ENCODE measurements at places on chromosomes 2 and 18. TPM values are rescaled to one million over a fixed set of nuclear protein-coding genes. Genes with fewer than 3 reads are reported as not detected.
A peak's percentile ranks its signal among the peaks of the same experiment; 100 is the strongest.

Gene IWS1
- polyA plus RNA-seq: 14.7 TPM

Gene IL1R1
- 5.4 TPM for polyA plus RNA-seq

Gene ASPRV1
- polyA plus RNA-seq: 0.22 TPM

Gene CHAC2
- polyA plus RNA-seq: 2.1 TPM

Gene RAX
- not detected for polyA plus RNA-seq

Gene ANKRD29
- 0.03 TPM for polyA plus RNA-seq

Gene DCC
- polyA plus RNA-seq: not detected

Gene MYCN
- 0.47 TPM for polyA plus RNA-seq

Gene MTHFD2
- 25.6 TPM for polyA plus RNA-seq

Gene ELOA2
- polyA plus RNA-seq: not detected

Gene PIEZO2
- polyA plus RNA-seq: 1.7 TPM

Gene DCTN1
- 130 TPM for polyA plus RNA-seq

Gene EN1
- not detected for polyA plus RNA-seq

DNA sequence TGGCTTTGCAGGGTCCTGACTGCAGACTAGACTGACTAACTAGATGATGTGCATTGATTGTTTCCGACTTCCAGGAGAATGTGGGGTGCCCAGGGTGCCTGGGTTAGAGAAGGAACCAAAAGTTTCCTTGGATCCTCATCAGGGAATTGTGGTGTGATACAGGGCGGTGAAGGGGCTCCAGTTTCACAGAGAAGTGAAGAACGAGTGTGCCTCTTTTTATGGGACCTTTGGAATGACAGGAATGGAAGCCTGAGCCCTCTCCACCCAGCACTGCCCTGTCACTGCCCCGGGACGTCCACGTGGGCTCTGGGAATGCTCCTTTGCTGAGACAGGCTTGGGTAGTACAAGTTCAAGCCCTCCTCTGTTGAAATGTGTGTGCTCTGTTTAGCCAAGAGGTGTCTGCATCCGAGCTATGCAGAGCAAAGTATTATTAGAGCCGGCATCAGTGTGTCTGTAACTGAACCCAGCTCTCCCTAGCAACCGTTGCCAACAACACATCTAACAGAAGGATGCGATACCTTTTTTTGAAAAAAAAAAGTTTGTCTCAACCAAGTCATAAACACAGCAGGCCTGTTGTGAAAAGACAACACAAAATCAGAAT lies 183.6 kb downstream of the SMAD7 start:
- DNase-seq: no peak

DNA sequence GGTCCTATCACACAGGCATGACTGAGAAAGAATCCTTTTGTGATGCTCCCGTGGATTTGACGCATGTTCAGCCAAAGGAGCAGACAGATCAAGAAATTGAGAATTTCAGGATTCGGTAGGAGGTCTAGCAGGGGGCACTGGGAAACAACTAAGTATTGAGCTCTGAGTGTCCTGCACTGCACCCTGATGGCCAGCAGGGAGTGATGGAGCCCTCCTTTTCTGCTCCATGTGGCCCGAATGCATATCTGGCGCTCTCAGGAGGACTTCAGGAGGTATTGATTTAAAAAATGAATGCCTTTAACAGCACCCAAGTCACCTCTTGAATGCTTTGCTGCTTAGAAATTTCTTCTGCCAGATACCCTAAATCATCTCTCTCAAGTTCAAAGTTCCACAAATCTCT lies 58.0 kb downstream of the ZNF519 start:
- DNase-seq: no peak

DNA sequence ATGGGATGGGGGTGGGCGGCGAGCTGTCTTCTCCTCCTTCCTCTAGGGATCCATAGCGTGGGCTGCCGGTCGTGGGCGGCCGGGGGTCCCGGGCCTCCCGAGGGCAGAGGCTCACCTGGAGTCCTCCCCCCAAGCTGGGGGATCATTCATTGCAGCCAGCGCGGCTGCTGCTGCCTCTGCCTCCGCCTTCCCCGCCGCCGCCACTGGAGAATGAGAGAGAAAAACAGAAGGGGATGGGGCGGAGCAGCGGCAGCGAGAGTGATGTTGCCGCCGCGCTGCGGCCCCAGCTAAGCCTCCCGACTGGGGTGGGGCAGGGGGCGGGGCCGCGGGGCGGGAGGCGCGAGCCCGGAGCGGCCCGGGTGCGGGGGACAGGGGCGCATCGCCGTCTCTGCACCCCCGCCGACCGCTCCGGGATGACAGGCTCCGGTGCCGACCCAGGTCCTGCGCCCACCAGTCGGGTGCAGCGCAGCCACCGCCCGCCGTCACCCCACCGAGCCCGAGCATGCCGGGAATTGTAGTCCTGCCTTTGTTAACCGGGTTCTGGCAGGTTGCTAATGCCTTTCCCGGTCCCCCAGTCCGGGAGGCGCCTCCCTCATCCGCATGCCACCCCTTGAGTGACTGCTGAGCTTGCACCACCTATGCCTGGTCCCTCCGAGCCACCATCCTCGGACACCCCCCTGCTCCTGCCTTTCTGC lies at the start of gene KIF3C:
TSS of gene KIF3C (minus strand) at position 225 of the 695 bp plus-strand sequence. CDS start 580 bp downstream, outside the sequence.
- peak; percentile 69 for DNase-seq

GRCh38 chr18:8142131-8142711 lies 467.0 kb upstream of the RAB12 start:
- peak; percentile 57 for DNase-seq

GRCh38 chr2:156476021-156476849 lies 40.1 kb downstream of the GPD2 start:
- DNase-seq: no peak

DNA sequence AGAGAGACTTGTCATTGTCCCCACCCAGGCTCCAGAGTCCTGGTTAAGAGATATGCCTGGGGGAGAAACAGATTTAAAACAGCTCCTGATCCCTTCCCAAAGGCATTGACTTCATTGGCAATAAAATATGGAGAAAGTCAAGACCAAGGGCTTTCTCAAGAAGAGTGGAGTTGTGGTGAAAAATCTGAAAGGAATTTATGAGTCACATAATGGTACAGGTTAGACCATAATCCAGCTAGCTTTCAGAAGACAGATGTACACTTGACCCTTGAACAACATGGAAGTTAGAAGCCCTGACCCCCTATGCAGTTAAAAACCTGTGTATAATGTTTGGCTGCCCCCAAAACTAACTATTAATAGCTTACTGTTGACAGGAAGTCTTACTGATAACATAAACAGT lies 599.1 kb upstream of the SOX11 start:
- no peak for DNase-seq

- DNase-seq: no peak
Measured at GRCh38 chr2:29954316-29954715, 32.9 kb upstream of the ALK start.

DNA sequence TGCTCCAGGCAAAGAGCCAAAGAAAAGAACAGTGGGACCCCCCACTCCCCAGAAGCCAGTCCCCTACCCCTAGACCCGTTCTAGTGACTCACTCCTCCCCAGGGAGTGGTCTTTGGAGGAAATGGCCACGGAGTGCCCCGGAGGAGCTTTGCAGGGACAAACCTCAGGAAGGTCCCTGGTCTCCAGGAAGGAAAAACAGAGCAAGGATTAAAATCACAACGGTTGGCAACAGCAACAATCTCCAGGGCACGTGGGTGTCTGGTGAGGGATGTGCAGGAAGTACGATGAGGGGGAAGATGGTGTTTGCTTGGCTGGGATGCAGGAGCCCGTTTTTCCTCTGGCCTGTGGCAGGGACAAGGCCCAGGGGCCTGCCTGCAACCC lies 135.0 kb downstream of the SMAD2 start:
- DNase-seq: peak; percentile 25

GRCh38 chr2:37590119-37590571 lies 81.3 kb downstream of the CDC42EP3 start:
- DNase-seq: peak; percentile 29

- DNase-seq: peak; percentile 7
Measured at GRCh38 chr18:8882632-8883408, 177.5 kb downstream of the MTCL1 start.

DNA sequence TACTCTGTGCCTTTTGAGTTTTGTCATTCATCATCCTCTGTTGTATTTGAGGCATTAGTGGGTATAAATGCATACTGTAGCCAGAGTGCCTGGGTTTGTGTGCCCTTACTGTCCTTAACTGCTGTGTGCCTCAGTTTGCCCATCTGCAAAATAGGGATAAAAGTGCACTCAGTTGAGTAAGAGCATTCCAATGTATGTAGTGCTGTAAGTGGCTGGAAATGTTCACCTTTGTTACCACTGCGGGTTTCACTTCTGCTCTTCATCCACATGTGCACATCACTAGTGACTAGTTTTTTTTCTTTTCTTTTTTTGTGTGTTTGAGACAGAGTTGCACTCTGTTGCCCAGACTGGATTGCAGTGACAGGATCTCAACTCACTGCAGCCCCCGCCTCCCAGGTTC lies 39.9 kb downstream of the PLEKHB2 start:
- no peak for DNase-seq

DNA sequence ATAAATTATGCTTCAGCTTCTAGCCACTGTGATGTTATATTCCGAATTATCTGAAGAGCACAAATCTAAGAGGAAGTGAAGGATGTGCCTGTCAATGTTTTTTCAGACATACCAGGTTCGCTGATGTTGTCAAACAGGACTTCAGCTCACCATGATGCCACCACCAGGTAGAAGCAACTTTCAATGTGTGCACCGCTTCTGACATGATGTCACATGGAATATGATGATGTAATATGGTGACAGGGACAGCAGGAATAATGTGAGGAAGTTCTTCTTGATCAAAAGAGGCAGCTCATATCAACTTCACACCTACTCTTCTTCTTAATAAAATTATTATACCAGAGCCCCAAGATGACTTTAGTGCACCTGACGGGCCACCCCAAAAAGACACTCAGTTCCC lies 893.2 kb downstream of the BCL11A start:
- DNase-seq: no peak

DNA sequence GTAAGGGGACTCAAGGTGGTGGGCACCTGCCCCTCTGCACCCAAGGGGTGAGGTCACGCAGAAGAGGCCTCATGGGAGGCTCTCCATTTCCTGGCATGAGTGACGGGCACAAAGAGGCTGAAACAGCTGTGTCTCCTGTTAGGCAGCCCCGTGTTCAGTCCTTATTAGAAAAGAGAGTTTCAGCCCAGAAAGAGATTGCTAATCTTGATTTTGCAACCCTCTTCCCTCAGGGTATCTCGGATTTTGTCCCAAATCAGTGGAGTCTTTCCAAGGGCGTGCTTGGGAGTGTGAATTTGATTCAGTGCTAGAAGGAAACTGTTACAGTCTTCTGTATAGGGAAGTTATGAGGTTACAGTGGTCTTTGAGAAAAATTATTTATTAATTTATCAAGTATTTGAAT lies 10.4 kb downstream of the TNFRSF11A start:
- no peak for DNase-seq

DNA sequence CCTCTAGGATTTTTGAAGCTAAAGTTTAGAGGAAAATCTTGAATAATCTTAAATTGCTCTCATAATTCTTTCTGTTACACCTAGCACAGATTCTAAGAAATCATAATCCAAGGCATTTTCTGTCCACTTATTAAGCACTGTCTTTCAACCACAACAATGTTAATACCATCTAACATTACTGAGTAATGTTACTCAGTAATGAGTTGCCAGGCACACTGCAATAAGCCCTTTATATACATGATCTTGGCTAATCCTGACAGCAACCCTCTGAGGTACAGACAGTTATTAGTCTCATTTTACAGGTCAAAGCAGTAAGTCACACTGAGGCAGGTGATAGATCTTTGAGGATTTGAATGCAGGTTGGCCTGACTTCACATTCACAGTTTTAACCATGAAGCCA lies 291.9 kb downstream of the ALK start:
- DNase-seq: no peak

DNA sequence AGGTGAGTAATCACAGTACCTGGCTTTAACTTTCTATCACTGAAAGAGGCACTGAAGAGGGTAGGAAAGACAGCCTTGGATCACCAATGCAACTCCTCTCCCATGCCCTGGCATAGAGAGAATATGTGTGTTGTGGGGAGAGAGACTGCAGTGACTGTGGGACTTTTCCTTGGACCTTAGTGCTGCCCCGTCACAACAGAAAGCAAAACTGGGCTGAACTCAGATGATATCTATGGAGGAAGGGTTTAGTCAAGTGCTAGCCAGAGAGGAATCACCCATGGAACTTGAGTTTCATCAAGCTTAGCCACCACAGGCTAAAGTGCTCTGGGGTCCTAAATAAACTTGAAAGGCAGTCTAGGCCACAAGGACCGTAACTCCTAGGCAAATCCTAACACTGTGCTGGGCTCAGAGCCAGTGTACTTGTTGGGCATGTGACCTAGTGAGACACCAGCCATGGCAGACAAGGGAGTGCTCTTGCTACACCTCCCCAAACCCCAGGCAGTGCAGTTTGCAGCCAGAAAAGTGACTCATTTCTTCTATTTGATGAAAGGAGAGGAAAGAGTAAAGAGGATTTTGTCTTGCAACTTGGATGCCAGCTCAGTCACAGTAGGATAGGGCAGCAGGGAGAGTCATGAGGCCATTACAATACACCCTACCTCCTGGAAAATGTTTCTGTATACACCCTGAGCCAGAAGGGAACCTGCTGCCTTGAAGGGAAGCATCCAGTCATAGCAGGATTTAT lies 105.8 kb upstream of the SPOPL start:
- DNase-seq: no peak

DNA sequence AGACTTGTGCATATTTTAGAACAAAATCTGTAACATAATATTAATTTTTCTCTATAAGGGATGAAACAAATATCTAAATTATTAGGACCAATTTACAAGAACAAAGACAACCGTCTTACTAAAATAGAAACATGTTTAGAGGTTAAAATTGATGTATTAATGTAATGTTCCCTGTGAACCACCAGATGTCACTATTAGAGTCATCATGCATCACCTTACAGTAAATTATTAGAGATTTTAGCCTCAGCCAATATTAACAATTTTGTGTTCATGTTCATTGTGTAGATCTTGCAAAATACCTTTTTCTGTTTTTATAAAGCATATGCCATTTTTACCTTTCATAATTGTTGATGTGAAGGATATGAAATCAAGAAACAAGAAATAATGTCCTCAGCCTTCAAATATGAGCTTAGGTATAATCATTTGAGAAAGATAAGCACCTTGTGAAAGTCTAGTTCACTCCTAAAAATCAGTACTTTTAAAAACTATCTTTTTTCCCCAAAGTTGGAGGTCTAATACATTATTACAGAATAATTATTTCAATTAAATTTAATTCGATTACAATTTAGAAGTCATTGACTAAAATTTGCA lies 344.3 kb upstream of the KCNH7 start:
- DNase-seq: peak; percentile 35

GRCh38 chr18:45284174-45284573 lies 331.1 kb upstream of the SLC14A2 start:
- DNase-seq: no peak

- no peak for DNase-seq
Measured at GRCh38 chr2:241601841-241602240, 35.1 kb downstream of the THAP4 start.

DNA sequence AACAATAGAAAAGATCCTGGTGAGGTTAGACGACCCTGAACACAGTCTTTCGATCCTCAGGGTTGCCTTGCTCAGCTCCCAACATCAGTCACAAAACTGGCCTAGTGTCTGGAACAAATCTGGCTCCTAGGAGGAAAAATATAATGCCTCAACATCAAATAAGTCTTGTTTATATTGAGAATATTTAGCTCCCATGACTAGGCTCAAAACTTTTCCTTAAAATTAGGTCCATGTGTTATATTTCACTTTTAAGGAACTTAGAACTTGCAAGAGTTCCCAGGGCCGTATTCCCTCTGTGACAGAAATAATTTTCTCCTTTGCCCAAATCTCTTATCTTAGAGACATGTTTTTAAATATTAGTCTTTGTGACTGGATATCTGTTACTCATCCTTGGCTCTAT lies 819.7 kb upstream of the ZEB2 start:
- DNase-seq: no peak

GRCh38 chr2:160061944-160062291 lies 497 bp downstream of the PLA2R1 start:
- DNase-seq: peak; percentile 21

- no peak for DNase-seq
Measured at GRCh38 chr2:147086715-147087114, 758.1 kb upstream of the ACVR2A start.
